ENCODE measurements at places on chromosomes 5 and 9. TPM values are rescaled to one million over a fixed set of nuclear protein-coding genes. Genes with fewer than 3 reads are reported as not detected.

The CMYA5 gene
- polyA plus RNA-seq = 0.36 TPM

The TMEM252 gene
- polyA plus RNA-seq = not detected

The TRIP13 gene
- polyA plus RNA-seq = 20.4 TPM

The GARNL3 gene
- polyA plus RNA-seq = 0.22 TPM

The BTNL9 gene
- not detected for polyA plus RNA-seq

The ANKRD34B gene
- not detected for polyA plus RNA-seq

The NMUR2 gene
- not detected for polyA plus RNA-seq

The PCDHB13 gene
- polyA plus RNA-seq = 2.0 TPM

The STK32A gene
- polyA plus RNA-seq = 1.3 TPM

The ZNF300 gene
- 2.9 TPM for polyA plus RNA-seq

The TAF11L12 gene
- not detected for polyA plus RNA-seq

The RUSC2 gene
- 34.0 TPM for polyA plus RNA-seq

The ARID3C gene
- not detected for polyA plus RNA-seq

The SCGB3A2 gene
- polyA plus RNA-seq = not detected

The LVRN gene
- polyA plus RNA-seq = 0.18 TPM

The PRR7 gene
- polyA plus RNA-seq = 11.1 TPM

The PDLIM4 gene
- 156 TPM for polyA plus RNA-seq

The CDKN2AIPNL gene
- polyA plus RNA-seq = 36.1 TPM

The FAM81B gene
- not detected for polyA plus RNA-seq
